Heart right ventricle (tissue), 16 donors: ENCODE measurements at places on chromosomes 12 and 14. TPM values are rescaled to one million over a fixed set of nuclear protein-coding genes. Genes with fewer than 3 reads are reported as not detected.
A peak's percentile ranks its signal among the peaks of the same experiment; 100 is the strongest.

SIVA1 gene
- total RNA-seq: 48.2 TPM

MMP17 gene
- total RNA-seq: 0.45 TPM

AMDHD1 gene
- total RNA-seq: 0.45 TPM

CD163L1 gene
- total RNA-seq: 1.5 TPM

DNA sequence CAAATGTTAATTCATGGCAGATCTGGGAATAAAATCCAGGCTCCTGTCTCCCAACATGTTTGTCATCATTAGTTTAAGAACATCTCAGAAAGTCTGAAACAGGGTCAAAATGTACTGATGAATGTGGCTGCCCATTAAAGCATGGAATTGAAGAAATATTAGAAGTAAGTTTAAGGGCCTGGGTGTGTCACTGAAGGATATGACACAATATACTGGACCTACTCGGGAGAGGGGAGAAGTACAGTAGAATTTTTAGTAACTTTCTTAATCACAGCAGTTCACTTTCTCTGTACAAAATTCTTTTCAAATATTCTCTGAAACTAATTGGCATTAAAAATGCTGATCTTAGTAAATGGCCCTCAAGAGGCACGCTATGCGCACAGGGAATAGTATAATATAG is 185.5 kb downstream of the ETV6 start:
- no peak for DNase-seq

DNA sequence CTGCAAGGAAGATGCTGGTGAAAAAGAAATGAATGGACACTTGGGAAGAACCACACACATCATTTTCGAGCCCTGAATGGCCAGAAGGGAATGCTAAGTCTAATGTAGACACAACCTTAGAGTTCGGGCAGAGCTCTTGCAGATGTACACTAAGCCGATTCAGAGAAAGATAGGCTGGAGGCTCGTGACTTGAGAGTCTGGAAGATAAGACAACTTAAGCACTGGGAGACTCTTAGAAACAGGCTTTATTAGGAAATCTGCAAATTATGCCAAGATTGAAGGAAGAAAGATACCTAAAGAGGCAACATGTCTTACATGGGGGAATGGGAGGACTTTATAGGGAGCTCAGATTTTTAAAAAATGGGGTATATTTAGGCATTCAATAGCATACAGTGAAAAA is 13.5 kb downstream of the TBPL2 start:
- DNase-seq: no peak

STAC3 gene
- total RNA-seq: 1.6 TPM

GRCh38 chr12:68036642-68037041 is 47.4 kb downstream of the IFNG-AS1 start:
- DNase-seq: no peak

DNA sequence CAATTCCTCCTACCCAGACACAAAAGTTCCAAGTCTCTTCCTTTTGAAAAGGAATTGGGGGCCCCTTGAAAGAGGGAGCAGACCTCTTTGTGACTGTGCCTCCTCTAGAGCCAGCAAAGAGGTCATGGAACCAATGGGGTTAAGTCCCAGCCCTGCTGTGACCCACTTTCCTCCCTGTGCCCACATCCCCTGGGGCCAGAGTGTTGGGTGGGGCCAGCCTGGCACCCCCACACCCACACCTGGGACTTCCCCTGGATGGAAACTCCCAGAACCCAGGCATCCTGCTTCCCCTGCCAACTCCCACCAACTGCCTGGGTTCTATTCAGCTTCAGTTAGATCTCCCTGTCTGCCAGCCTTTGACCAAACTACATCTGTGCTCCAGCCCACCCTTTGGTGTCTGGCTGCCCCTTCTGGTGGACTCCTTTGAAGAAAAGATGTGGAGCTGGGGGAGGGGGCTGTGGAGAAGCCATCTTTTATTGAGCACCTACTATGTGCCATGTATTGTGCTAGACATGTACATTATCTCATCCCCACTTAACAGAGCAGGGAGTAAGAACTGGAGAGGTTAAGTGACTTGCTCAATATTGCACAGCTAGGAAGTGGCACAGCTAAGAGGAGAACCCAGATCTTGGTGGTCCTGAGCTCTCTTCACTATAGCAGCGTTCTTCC is 4.6 kb upstream of the RARG start:
- DNase-seq: no peak

- DNase-seq: no peak
Measured at GRCh38 chr14:92684801-92685560, 63.4 kb downstream of the LGMN start.

GRCh38 chr14:58353516-58354299 is 42.0 kb upstream of the TOMM20L start:
- DNase-seq: no peak

ITGA7 gene
- total RNA-seq: 750 TPM

TPH2 gene
- not detected for total RNA-seq

- DNase-seq: no peak
Measured at GRCh38 chr12:61985830-61986229, 274.4 kb upstream of the USP15 start.

GRCh38 chr12:116373572-116374206 is 96.2 kb upstream of the MED13L start:
- no peak for DNase-seq

DNA sequence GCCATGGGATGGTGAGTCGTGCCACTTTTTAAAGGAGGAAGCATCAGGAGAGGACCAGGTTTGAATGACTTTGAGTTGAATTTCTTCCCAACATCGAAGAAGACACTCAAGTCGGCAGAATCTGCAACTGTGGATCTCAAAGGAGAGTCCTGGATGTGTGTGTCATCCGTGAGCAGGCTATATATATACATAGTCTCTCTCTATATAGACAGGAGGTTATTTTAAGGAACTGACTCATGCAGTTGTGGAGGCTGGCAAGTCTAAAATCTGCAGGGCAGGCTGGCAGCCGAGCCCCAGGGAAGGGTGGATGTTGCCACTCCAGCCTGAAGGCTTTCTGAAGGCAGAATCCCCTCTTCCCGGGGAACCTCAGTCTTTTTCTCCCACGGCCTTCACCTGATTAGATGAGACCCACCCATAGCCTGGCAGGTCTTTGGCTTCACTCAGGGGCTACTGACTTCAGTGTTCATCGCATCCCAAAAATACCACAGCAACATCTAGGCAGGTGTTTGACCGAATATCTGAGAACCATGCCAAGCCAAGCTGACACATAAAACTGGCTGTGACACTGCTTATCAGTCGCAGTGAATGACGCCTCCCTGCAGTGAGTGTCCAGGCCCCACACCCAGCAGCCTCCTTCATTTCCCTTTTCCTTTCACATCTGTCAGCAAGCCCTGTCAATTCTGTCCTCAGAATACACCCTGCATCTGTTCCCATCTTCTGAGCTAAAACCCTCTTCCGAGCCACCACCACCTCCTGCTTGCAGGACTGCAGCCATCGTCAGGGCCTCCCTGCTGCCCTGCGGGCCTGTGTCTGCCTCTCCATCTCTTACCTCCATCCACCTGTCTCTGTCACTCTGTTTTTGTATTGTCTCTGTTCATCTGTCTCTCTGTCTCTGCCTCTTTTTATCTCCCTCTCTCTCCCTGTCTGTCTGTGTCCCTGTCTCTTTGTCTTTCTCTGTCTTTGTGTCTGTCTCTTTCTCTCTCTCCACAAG is 54.0 kb downstream of the ZNF664 start:
- peak; percentile 38 for DNase-seq

- no peak for DNase-seq
Measured at GRCh38 chr12:4133029-4133428, 140.5 kb upstream of the CCND2 start.

GRCh38 chr12:82207556-82207955 is 150.6 kb downstream of the CCDC59 start:
- DNase-seq: no peak
